ENCODE measurements at places on chromosomes 5 and 9. TPM values are rescaled to one million over a fixed set of nuclear protein-coding genes. Genes with fewer than 3 reads are reported as not detected.

DNA sequence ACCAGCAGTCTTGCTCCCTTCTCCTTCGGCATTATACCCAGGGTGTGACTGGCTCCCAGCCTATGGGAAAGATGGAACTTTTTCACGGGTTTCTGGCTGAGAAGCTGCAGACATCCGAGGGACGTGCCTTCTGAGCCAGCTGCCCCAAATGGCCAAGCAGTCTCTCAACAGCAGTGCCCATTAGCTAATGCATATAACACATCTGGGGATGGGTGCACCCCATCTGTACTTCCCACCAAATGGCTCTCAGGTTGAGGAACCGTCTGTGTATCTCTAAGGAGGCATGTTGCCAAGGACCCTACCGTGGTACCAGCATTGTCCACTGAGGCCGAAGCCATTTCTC is 25.0 kb downstream of the C5orf15 start:
- no peak for DNase-seq

SPATA31C1 gene
- not detected for total RNA-seq

PCDHB12 gene
- 1.6 TPM for total RNA-seq

DNA sequence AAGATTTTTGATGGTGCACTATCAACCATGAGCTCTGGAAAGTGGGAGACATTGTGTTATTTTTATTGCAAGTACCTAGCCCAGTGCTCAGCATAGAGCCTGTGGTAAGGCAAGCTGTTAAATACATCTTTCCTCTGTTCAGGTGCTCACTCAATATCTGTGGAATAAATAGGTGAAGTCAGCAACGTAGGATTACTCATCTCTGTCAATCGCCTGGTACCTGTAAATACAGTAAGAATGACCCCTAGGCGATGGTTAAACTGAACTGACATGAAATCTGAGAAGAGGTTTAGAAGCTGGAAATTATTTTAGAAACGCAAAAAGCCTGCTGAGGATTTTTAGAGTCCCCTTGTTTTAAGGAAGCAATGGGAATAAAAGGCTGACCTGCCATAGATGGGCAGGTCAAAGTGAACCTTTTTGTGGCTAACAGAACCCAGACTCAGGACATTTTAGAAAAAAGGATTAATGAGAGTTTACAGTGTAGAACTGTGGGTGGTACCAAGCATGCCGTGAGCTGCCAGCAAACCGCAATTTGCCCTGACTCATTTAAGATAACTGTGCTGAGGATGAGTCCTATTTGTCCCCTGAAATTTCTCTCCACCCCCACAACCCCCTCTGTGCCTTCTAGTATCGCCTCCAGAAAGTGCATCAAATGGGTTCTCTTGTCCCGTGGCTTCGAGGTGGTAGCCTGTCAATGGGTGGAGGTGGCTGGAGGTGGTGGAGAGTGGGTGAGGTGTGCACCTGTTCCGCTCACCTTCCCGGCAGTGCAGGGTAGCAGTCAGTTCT is 375.1 kb downstream of the MED10 start:
- no peak for DNase-seq

TMC1 gene
- not detected for total RNA-seq

All from kidney epithelial cell (primary cell).